Inflammatory macrophage treated with lipopolysaccharide for 4 hours (primary cell): ENCODE measurements at places on chromosomes 7 and 10.

DNA sequence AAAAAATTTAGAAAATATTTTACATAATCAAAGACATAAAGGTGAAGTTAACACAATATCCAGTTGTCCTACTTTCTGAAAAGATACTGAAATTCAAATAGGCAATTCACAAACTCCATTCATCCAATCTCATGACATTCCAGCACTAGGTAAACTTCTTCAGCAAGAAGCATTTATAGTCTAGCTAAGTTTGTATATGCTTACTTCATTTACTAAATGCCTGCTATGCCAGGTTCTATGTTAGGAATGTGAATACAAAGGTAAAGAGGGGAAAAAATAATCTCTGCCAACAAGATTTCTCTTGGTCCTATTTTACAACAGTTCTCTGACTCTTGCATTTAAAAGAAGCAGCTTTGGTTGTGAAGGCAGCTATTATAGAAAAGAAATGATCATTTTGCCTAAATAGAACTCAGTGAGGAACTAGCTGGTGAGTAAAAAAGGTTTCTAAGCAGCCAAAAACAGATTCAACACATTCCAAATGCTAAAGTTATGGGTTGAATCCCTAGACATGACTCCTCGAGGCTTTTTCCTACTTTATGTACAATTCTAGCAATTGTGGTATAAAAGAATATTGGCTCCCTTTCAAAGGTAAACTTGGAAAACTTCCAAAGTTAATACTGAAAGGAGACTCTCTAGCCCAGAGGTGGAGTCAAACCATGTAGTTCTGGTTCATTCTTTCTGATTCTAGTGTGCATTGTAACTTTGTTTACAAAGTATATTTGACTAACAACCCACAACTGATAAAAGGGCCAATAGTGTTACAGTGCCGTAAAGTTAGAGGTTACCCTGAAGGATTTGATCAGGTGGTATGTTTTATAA is 30.9 kb upstream of the KLHL7 start:
- DNase-seq = no peak

DNA sequence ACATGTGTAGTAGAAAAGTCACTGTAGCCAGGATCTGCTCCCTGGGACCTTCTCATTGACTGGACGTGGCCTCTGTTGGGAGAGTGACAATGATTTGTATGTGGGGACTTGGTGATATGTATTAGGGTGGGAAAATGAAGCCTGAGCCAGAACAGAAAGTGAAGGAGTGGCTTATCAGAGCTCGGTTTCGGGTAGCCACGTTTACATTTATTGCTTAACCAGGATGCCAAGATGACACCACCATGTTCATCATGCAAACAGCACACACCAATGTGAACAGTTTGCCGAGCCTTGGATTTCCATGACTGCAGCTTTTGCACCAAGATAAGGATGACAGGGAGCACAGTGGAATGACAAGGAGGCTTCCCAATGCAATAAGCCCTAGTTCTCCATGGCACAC is 112.8 kb upstream of the STK17A start:
- DNase-seq = no peak

DNA sequence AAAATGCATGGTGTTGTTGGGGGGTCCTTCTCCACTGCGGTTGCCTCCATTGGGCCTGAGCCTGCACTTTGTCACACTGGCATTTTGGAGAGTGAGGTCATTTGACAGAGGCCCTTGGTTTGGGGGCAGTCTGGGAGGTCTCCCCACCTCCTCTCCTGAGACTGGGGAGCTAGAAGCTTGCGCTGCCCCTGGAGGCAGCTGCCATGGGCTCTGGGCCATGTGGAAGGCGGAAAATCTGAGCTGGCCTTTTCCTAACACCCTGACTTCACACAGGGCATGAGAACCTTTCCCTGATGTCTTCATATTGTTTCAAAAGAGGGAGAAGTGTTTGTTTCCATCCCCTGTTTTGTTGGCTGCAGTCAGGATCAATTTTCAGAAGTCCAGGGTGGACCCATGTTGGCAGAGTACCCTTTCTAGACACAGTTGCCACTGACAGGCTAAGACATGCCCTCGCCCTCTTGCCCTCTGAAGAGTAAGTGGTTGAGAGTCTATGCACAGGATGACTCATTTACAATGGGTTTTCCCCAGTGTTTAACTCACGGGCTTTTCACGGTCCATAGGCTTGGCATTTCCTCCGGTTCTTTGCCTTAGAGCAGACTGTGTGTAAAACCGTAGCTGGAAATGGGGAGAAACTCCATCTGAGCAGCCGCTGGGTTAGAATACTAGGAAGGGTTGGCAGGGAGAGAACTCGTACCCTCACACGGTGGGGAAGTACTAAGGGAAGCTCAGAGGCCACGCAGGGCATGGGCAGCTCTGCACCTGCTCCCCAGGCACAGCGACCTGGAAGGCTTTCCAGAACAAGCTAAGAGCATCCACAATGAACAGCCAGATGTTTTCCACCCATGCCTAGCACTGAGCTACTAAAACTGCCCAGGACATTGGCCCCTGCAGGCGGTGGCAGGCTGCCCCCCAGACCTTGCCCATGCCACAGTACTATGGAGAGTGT is 655.0 kb downstream of the SDK1 start:
- no peak for DNase-seq

DNA sequence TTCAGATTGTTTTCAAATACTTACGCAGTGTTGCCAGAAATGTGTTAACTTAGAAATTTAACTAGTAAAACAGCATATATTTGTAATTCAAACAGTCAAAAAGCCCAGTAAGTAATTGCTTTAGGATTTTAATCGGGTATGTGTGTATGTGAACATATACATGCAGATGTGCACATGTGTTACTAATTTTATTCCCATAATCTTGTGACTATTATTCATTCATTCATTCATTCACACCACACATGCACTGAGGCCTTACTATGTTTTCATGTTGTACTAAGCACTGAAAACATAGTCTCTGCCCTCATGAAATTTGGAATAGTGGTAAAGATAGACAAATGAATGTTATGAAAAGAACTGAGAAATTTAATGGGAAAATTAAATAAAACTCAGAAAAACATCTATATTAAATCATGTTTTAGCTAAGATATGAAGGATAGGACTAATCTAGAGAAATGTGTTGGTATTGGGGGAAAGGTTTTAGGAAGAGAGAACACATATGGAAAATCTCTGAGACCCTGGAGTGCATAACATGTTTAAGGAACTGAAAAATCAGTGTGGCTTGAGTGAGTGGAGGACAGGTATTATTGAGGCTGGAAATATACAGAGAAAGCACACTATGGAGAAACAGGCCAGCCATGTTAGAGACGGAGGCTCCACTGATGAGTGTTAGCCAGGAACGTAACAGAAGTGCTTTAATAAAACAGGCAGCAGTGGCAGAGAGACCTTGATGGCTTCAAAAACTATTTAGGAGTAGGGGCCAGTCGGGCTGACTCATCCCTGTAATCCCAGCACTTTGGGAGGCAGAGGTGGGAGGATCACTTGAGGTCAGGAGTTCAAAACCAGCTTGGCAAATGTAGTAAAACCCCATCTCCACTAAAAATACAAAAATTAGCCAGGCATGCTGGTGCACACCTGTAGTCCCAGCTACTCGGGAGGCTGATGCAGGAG is 80.3 kb downstream of the HDAC9 start:
- DNase-seq = no peak

DNA sequence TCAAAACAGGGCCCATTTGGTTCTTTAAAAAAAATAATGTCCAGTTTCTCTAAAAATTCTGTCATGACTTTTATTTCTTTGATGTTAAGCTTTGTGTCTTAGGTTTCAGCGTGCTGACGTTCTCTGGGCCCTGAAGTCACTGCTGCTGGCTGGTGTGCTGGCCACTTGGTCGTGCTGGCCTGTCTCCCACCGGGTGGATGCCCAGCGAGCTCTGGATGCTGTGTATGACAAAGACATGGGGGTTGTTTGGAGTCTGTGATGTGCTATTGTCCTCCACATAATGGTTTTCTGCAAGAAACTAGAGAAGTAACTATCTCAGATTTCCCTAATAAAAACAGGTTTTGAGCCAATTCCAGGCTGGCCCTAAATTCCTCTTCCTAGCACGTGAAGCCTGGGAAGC is 9.5 kb upstream of the IDI2 start:
- DNase-seq = no peak
